ENCODE measurements at places on chromosomes 13 and 19. TPM values are rescaled to one million over a fixed set of nuclear protein-coding genes. Genes with fewer than 3 reads are reported as not detected.

ZNF283 gene
- 13.0 TPM for total RNA-seq

CYP2F1 gene
- total RNA-seq: not detected

CYSLTR2 gene
- total RNA-seq: 0.11 TPM

IGFL4 gene
- 0.07 TPM for total RNA-seq

CD70 gene
- not detected for total RNA-seq

CBY2 gene
- total RNA-seq: not detected

ACP5 gene
- total RNA-seq: 1.2 TPM

FCGBP gene
- 0.04 TPM for total RNA-seq

CGB5 gene
- not detected for total RNA-seq

MATK gene
- under 0.01 TPM for total RNA-seq

DNA sequence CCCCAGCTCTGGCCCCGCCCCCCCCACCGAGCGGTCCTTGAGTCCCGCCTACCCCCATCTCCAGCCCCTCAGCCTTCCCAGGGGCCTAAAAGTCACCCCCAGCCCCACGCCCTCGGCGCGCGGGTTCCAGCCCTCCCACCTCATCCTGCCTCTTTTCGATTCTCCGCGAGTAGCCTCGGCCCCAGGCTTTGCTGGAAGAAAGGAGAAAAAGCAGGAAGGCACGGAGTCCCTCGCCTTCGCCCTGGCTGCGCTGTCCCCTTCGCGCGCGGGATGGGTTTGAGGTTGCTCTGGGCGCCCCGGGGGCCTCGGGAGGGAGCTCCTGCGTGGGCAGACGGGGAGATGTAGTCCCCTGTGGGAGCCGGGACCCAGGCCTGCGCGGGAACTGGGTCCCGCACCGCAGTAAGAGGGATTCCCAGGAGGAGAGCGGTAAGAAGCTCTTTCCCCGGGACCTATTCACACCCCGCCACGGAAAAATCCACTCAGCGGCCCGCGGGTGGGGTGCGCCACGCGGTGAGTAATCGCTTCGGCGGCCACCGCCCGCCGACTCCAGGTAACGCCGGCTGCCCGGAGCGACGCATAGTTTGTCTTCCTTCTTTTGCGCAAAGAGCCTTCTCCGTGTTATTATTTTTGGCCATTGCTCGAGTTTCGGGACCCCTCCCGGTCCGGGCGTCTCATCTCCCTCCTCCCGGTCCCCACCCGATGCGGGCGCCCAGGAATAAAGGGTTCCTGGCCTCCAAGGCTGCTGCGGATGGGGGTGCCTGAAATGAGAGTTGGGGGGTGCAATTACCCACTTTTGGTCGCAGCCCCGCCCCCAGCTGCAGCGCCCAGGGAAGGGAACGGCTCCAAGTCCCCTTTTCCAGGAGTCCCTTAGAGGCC, 865 bp upstream of the CRLF1 start:
- DNase-seq: no peak

GRCh38 chr19:5932609-5933262, 18.7 kb downstream of the CAPS start:
- DNase-seq: no peak

DNA sequence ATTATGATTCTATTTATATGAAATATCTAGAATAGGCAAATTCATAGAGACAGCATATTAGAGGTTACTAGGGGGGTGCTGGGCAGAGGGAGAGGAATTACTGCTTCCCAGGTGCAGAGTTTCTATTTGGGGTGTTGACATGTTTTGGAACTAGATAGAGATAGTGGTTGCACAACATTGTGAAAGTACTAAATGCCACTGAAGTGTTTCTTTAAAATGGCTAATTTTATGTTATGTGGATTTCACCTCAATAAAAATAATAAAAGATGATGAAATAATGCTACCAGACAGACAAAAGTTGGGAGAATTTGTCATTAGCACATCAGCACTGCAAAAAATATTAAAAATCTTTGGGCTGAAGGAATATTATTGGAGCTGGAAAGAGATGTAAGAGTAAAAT, 63.4 kb downstream of the SLC6A16 start:
- no peak for DNase-seq

DNA sequence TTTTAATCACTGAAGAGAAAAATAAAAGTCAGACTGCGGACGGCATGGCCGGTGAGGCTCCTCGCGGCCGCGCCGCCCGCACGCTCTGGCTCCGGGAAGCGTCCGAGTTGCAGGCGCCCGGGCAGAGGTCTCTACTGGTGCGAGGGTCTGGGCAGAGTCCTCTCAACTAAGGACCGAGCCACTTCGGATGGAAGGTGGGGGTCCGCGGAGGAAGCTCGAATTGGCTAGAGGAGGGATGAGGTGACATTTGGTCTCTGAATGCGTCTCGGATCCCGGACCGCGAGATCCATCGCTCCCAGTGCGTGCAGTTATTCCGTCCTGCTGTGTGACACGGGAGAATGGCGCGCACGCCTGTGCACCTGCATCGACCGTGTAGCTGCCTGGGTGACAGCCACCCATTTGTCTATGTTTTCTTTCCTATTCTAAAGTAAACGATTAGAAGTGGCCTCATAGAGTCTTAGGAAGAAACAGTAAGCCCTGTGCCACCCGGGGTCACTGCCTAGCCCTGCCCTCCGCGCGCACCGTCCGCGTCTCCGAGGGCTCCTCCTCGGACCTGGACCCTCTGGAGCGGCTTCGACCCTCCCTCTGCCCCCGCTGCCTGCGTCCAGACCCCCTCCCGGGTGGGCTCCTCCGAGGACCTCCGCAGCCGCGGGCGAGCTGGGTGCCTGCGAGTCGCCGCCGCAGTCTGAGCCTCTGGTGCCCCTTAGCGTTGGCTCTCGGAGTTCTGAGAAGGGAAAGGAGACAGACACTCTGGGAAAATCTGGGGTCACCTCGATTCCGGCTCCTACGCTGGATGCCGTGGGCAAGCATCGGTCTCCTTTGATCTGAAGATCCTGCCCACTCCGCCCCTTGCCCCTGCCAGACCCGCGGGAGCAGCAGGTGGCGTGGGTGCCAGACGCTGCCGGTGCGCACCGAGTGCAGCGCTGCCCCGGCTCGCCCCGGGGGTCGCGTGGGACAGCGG, 347.4 kb downstream of the LIG4 start:
- DNase-seq: no peak

DNA sequence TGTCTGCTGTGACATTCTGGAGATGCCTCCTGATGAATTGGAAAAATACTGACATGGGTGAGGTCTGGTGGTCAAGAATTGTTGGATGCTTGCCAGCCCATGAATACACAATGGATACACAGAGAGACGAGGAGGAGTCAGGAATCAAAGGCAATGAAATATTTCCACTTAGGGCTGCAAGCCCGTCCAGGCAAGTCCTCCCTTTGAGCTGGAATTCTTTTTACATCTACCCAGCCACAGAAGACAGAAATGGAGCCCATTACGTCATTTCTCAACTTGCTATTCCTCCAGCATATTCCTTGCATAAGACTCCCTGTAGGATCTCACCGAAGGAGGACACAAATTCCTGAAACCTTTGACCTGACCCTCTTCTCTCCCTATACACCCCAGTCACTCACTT, 15.7 kb upstream of the IGFL4 start:
- DNase-seq: no peak

- DNase-seq: no peak
Observed at GRCh38 chr13:38872693-38873092, 117.9 kb downstream of the STOML3 start.

DNA sequence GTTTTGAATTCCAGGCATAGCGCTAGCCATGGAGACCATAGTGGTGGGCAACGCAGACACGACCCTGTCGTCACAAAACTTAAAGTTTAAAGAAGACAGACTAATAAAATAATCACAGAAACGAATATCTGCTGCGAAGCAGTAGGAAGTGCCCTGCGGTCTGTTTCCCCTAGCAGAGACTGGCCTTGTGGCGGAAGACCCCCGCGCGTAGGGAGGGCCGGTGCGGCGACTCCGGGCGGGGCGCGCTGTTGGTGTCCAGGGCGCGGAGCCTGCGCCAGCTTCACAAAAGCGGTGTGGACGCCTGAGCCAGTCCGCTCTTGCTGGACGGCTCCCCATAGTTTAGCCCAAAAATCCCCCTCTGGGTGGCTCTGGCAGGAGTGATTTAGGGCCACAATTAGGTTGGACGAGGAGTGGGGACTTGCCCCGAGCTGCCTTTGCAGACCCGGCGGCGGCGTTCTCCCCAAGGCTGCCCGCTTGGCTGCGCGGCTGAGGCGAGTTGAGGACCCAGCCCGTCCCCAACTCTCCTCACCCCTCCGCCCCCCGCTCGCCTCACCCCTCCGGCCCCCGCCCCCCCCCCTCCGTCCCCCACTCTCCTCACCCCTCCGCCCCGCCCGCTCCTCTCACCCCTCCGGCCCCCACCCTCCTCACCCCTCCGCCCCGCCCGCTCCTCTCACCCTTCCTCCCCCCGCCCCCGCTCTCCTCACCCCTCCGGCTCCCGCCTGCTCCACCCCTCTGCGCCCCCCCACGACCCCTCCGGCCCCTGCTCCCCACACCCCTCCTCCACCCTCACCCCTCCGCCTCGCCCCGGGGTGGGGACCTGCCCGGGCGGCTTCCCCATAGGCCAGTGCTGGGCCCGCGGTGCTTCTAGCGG, 14.2 kb upstream of the LATS2 start:
- DNase-seq: no peak

- DNase-seq: no peak
Observed at GRCh38 chr13:105914291-105915036, 621.0 kb downstream of the EFNB2 start.

- DNase-seq: no peak
Observed at GRCh38 chr13:31018511-31018910, 86.1 kb downstream of the TEX26 start.

DNA sequence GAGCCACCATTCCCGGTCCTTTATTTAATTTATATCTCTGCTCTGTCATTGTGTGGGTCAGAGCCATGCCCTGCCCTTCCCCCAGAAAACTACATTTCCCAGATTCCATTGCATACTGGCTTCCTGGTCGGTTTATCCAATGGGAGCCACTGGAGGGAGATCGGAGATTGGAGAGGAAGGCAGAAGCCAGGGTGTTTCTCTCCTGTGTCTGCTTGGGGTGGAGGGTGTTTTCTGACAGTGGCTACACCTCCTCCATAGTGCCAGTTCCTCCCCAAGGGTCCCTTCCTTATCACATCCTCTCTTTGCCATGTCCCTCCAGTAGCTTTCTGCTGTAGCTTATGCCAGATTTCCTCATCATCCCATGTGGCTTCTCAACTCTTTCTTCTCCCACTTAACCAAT, 19.0 kb downstream of the OLFM2 start:
- no peak for DNase-seq

- no peak for DNase-seq
Observed at GRCh38 chr13:113864273-113864890, 506 bp upstream of the GAS6 start.

GRCh38 chr13:79541426-79542049, 60.6 kb downstream of the NDFIP2 start:
- peak; percentile 20 for DNase-seq

GRCh38 chr19:5048091-5048726, 79.3 kb downstream of the KDM4B start:
- DNase-seq: no peak

DNA sequence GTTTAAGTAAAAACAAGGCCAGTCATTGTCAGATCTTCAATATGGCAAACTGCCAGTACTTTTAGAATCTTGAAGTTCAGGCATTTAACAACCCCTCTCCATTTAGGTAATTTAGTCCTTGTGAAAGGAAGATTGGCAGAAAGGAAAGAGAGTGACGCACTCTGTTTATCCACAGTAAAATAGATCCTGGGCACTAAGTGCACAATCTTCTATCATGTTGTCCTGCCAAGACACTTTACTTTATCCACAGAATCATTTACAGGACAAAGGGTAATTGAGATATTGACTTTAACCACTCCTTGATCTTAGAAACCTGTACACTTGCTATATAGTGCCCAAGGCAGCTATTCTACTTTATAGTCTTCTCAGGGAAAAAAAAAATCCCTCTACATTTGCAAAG, 786.4 kb upstream of the SLITRK1 start:
- DNase-seq: no peak

GRCh38 chr19:45528744-45529419, 21.6 kb downstream of the VASP start:
- no peak for DNase-seq
